ELR (cell line): ENCODE measurements at places on chromosomes 13 and 19.
A peak's percentile ranks its signal among the peaks of the same experiment; 100 is the strongest.

DNA sequence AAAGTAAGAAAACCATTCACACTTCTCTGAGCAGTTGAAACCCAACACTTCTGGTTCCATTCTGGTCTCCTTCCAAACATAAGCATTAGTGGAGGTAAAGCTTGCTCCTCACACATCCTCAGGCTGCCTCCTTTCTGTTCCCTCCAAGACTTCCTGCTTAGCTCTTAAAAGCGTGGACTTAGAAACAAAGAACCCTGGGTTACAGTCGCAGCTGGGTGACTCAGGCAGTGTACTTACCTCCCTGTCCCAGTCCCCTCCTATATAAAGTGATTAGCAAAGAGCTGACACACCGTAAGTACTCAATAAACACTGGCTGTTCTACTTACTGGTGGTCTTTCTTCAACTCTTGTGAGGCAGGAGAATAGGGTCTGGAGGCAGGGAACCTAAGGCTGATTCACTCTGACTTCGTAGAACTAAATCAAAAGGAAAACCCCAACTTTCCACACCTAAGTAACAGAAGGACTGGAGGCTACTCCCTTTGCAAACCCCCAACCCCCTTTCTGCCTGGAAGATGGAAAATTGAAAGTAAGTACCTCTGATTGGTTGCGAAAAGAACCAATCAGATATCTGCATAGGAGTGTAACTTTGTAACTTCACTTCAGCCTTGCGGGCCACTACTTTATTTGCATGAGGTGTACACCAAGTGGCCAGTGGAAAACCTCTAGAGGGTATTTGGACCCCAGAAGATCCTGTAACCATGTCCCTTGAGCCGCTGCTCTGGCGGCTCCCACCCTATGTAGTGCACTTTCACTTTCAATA lies 165.4 kb downstream of the SUCLA2 start:
- peak; percentile 29 for DNase-seq

- no peak for DNase-seq
Observed at GRCh38 chr13:51721496-51721895, 82.5 kb downstream of the DHRS12 start.

GRCh38 chr13:56713656-56714055 lies 427.1 kb upstream of the PRR20A start:
- no peak for DNase-seq

- DNase-seq, result peak; percentile 93
Observed at GRCh38 chr13:59776924-59777690, 386.6 kb downstream of the DIAPH3 start.

DNA sequence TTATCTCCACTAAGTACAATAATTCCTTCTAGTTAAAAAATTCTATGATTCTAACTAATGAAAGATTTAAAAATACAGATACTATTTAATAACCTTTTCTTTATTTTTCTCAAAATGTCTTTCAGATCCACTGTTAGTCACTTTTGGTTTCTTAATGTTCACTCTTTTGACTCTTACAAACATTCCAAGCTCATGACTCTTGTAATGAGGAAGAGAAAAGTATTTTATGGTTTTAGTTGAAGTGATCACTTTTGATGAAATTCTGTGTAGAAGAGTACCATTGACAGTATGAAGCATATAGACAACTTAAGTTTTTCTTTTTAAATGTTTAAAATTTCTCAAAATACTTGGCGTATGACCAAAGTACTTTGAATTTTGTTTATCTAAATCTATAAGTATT lies 27.8 kb downstream of the COG3 start:
- peak; percentile 87 for DNase-seq
